H9 (cell line): ENCODE measurements at places on chromosomes 7 and 10. TPM values are rescaled to one million over a fixed set of nuclear protein-coding genes. Genes with fewer than 3 reads are reported as not detected.
A peak's percentile ranks its signal among the peaks of the same experiment; 100 is the strongest.

DNA sequence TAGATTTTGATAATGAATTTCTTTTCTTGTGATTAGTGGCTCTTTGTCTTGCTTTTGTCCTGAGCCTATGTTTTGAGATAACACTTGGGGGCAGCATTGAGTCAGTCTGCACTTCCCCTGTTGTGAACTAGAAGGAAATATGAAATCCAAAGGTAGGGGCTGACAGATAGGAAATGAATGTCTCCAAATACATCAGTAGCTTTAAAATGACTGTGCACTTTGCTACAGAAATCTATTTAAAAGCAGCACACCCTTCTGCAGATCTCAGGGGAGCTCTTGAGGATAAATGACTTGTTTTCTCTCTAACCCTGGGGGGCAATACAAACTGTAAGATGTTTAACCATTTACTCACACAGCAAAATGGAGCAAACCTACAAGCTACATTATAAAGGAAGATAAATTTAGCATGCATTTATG is 176.0 kb upstream of the MYO3A start:
- DNase-seq, result peak; percentile 42
- H3K36me3 ChIP-seq, result no peaks in the 10 kb centered on the region; the same call in none of the 2 replicates
- no peaks in the 10 kb centered on the region for H3K27me3 ChIP-seq
- H3K4me1 ChIP-seq, result no peaks in the 10 kb centered on the region
- no peak overlapping the region for H3K27ac ChIP-seq
- no peak overlapping the region for H3K4me3 ChIP-seq

GRCh38 chr7:13724191-13724976 is 265.1 kb downstream of the ETV1 start:
- H3K4me1 ChIP-seq, result no peaks in the 10 kb centered on the region
- H3K36me3 ChIP-seq, result peaks cover 6% of the 10 kb centered on the region; the same call in 2 of the 3 replicates
- no peaks in the 10 kb centered on the region for H3K27me3 ChIP-seq
- H3K4me3 ChIP-seq, result no peak overlapping the region
- DNase-seq, result no peak
- no peak overlapping the region for H3K27ac ChIP-seq

GRCh38 chr10:7886056-7886455 is 67.8 kb downstream of the TAF3 start:
- DNase-seq, result no peak
- H3K4me3 ChIP-seq, result no peak overlapping the region
- H3K27ac ChIP-seq, result no peak overlapping the region
- no peaks in the 10 kb centered on the region for H3K27me3 ChIP-seq

Gene DLX6
- total RNA-seq, result 0.24 TPM in 1 of 2 replicates, not detected in the other

GRCh38 chr7:78770422-78771410 is 682.8 kb downstream of the MAGI2 start:
- DNase-seq, result peak; percentile 73
- H3K36me3 ChIP-seq, result no peaks in the 10 kb centered on the region
- H3K27me3 ChIP-seq, result no peaks in the 10 kb centered on the region
- H3K4me1 ChIP-seq, result 0 out of 2 replicates have a peak, but pooled peaks cover 2% of the 10 kb centered on the region
- peak overlapping the region; percentile 33 for H3K27ac ChIP-seq

Gene EPO
- 0.33 and 0.44 TPM in 2 replicates for total RNA-seq

GRCh38 chr7:65441010-65441409 is 67.4 kb downstream of the ZNF92 start:
- 0 out of 2 replicates have a peak, but pooled peaks cover 9% of the 10 kb centered on the region for H3K36me3 ChIP-seq
- no peak for DNase-seq
- H3K27me3 ChIP-seq, result no peaks in the 10 kb centered on the region
- H3K4me3 ChIP-seq, result no peak overlapping the region
- no peaks in the 10 kb centered on the region for H3K4me1 ChIP-seq

Gene PPP1R3C
- total RNA-seq, result 1.1 and 1.2 TPM in 2 replicates

GRCh38 chr10:77156406-77156879 is 481.2 kb downstream of the KCNMA1 start:
- no peak overlapping the region for H3K4me3 ChIP-seq
- H3K27ac ChIP-seq, result no peak overlapping the region
- no peak for DNase-seq
- H3K27me3 ChIP-seq, result no peaks in the 10 kb centered on the region

Gene HIF1AN
- total RNA-seq, result 53.8 and 58.7 TPM in 2 replicates

Gene YWHAG
- 241 and 243 TPM in 2 replicates for total RNA-seq

DNA sequence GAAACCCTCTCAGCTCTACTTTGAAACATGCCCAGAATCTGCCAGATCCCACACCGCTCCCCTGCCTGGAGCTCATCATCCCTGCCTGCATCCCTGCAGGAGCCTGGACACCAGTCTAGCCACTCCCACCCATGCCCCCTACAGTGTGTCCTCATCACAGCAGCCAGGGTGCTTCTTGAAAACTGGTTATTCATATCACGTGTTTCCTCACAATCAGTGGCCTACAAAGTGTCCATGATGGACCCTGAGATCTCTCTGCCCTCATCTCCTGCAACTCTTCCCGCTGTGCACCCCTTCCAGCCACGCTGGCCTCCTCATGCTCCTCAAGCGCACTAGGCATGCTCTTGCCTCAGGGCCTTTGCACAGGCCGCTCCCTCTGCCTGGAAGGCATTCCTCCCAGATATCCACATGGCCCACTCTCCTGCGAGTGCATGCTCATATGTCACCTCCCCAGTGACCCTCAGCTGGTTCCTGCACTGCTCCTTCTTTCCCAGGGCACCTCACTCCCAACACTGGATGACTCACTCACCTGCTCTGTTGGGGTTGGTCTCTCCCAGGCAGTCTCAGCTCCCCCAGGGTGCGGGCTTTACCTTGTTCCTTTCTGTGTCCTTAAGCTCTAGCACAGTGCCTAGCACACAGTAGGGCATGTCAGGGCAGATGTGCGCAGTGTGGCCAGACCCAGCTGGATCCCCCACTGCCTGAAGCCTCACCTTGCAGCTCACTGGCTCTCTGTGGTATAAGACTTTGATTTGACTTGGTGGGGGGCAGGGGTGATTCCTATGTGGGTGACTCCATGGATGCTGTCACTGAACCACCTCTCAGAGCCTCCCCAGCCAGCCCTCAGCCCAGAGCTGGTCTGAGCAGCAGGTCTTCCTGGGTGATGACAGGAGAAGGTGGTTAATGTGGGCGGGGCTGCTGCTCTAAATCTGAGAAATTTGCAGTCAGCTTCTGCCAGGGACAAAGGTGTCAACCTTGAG is 37.3 kb downstream of the CDH23 start:
- H3K27ac ChIP-seq, result no peak overlapping the region
- H3K36me3 ChIP-seq, result no peaks in the 10 kb centered on the region
- H3K4me3 ChIP-seq, result no peak overlapping the region
- DNase-seq, result peak; percentile 22
- H3K27me3 ChIP-seq, result no peaks in the 10 kb centered on the region

Gene CYP2E1
- 0.13 and 0.31 TPM in 2 replicates for total RNA-seq

Gene NRG3
- 0.97 and 1.6 TPM in 2 replicates for total RNA-seq

Gene ADD3
- total RNA-seq, result 59.9 and 66.4 TPM in 2 replicates

- H3K4me3 ChIP-seq, result no peak overlapping the region
- H3K4me1 ChIP-seq, result no peaks in the 10 kb centered on the region
- H3K27ac ChIP-seq, result no peak overlapping the region
- no peaks in the 10 kb centered on the region for H3K27me3 ChIP-seq
- DNase-seq, result no peak
- no peaks in the 10 kb centered on the region for H3K36me3 ChIP-seq
Observed at GRCh38 chr10:88289342-88289741, 293.8 kb downstream of the RNLS start.

- no peaks in the 10 kb centered on the region for H3K27me3 ChIP-seq
- no peak for DNase-seq
- no peaks in the 10 kb centered on the region for H3K36me3 ChIP-seq
- H3K27ac ChIP-seq, result no peak overlapping the region
- no peaks in the 10 kb centered on the region for H3K4me1 ChIP-seq
Observed at GRCh38 chr10:24898501-24898900, 53.9 kb downstream of the PRTFDC1 start.

Gene ZCCHC24
- 3.5 and 3.8 TPM in 2 replicates for total RNA-seq

Gene MET
- 5.0 and 5.5 TPM in 2 replicates for total RNA-seq

Gene CPA2
- total RNA-seq, result 0.29 TPM in 1 of 2 replicates, not detected in the other

- peaks cover 3% of the 10 kb centered on the region; the same call in 1 of the 2 replicates for H3K4me1 ChIP-seq
- H3K27me3 ChIP-seq, result no peaks in the 10 kb centered on the region
- no peak for DNase-seq
- H3K27ac ChIP-seq, result no peak overlapping the region
- H3K36me3 ChIP-seq, result peaks cover 27% of the 10 kb centered on the region
- no peak overlapping the region for H3K4me3 ChIP-seq
Observed at GRCh38 chr7:2781636-2782035, 62.5 kb downstream of the GNA12 start.

- H3K4me3 ChIP-seq, result no peak overlapping the region
- H3K4me1 ChIP-seq, result no peaks in the 10 kb centered on the region
- H3K27me3 ChIP-seq, result no peaks in the 10 kb centered on the region
Observed at GRCh38 chr7:111513566-111513965, 48.7 kb downstream of the IMMP2L start.

DNA sequence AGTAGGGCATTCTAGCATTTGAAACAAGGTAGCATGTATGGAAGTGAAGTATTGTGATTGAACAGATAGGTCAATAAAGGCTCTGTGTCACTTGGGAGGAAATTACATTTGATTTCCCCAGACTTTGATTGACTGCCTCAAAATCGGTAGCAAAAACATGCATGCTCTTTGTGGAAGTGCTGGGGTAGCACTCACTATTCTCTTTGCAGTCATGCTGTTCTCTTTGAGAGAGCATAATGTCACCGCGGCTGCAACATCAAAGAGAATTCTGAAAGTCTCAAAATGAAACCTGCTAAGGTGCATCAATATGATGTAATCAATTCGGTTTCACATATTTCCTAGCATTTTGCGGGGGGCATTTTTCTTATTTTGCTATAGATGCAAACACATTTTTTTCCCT is 64.2 kb downstream of the ARMC3 start:
- H3K36me3 ChIP-seq, result no peaks in the 10 kb centered on the region
- no peaks in the 10 kb centered on the region for H3K4me1 ChIP-seq
- H3K4me3 ChIP-seq, result no peak overlapping the region
- H3K27me3 ChIP-seq, result no peaks in the 10 kb centered on the region

Gene PTER
- total RNA-seq, result 8.8 and 10.1 TPM in 2 replicates

DNA sequence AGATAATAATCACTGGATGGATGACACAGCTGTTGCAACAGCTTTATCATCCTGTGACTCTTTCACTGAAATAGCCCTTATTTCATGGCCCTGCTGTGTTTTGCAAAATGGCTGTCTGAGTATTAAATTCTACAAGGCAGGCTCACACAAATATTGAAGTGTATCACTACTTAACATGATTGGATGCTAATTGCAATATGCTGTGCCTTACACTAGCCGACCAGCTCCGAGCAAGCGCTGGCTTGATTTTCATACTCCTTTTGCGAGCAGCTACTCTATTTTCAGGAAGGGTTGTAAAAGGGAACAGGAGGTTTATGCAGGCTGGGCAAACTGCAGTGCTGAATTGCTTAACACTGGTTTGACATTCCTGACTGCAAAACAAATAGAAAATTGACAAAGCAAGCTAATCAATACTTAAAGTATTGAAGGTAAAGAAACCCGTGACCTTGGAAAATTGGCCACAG is 121.6 kb downstream of the CACNB2 start:
- H3K4me3 ChIP-seq, result no peak overlapping the region
- DNase-seq, result no peak
- no peaks in the 10 kb centered on the region for H3K27me3 ChIP-seq
- no peaks in the 10 kb centered on the region for H3K36me3 ChIP-seq
- no peak overlapping the region for H3K27ac ChIP-seq

DNA sequence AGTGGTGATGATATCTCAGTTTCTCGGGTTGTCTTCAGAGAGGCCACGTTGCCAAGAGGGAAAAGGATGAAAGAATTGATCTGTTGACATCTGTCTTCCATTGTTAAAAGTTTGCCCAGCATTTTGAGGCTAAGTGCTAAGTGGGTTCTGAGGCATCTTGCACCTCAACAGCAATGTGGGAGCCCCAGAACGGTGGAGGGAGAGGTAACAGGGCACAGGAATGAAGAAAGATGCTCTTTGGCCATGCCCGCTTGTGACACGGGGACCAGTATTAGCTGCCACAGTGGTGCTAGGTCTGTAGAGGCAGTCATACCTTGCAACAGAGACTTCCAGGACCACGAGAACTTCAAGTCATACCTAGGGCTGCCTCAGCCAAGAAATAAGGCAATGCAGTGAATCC is 106.6 kb upstream of the NUPR2 start:
- 0 out of 2 replicates have a peak, but pooled peaks cover 10% of the 10 kb centered on the region for H3K36me3 ChIP-seq
- no peak overlapping the region for H3K4me3 ChIP-seq
- H3K4me1 ChIP-seq, result no peaks in the 10 kb centered on the region

DNA sequence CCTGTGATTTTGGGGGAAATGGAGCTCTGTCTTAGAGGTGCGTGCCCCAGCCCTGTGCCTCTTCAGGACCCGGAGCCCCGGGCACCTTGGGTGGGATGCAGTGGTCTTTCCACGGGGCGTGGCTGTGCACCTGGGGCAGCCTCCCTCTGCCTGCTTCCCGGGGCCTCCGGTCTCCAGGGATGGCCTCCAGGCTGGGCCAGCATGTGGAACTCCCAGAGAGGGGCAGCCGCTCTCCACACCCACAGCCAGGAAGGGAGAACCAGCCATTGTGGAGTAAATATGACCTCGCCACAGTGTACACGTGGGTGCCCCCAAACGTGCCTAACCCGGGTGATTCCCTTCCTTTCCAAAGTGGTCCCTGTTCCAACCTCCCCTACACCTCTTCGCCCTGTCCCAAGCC is 52.6 kb downstream of the JAKMIP3 start:
- no peaks in the 10 kb centered on the region for H3K4me1 ChIP-seq
- DNase-seq, result no peak
- no peaks in the 10 kb centered on the region for H3K27me3 ChIP-seq
- H3K4me3 ChIP-seq, result no peak overlapping the region

- H3K4me3 ChIP-seq, result no peak overlapping the region
- no peak overlapping the region for H3K27ac ChIP-seq
- no peaks in the 10 kb centered on the region for H3K27me3 ChIP-seq
- H3K4me1 ChIP-seq, result no peaks in the 10 kb centered on the region
Observed at GRCh38 chr7:151888079-151889067, 11.5 kb upstream of the PRKAG2 start.

- no peaks in the 10 kb centered on the region; the same call in 1 of the 2 replicates for H3K4me1 ChIP-seq
- H3K27ac ChIP-seq, result no peak overlapping the region
- no peaks in the 10 kb centered on the region for H3K27me3 ChIP-seq
- no peaks in the 10 kb centered on the region for H3K36me3 ChIP-seq
- no peak overlapping the region for H3K4me3 ChIP-seq
Observed at GRCh38 chr7:42720991-42721796, 190.7 kb downstream of the C7orf25 start.

- H3K4me3 ChIP-seq, result no peak overlapping the region; the same call in 2 of the 3 replicates
- H3K27ac ChIP-seq, result no peak overlapping the region
- H3K36me3 ChIP-seq, result peaks cover 63% of the 10 kb centered on the region
- DNase-seq, result no peak
- no peaks in the 10 kb centered on the region; the same call in 1 of the 2 replicates for H3K4me1 ChIP-seq
Observed at GRCh38 chr7:100152404-100152803, 3.7 kb downstream of the LAMTOR4 start.

DNA sequence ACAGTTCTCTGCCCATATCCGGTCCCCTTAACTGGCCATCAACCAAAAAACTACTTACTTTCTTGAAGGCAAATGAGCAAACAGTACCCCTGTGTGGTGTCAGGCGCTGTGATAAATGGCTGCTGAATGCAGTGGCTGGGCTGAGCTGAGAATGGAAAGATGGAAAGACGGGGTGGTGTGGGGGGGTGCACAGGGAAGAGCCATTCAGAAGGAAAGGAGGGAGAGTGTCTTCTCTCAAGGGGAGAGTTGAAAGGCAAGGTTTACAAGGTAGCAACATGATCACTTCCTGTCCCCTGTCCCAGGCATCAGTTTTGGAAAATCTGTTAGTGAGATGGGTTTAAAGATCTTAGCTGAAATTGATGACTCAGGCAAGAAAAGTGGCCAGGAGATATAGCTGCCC is 22.5 kb downstream of the EMX2 start:
- H3K27me3 ChIP-seq, result no peaks in the 10 kb centered on the region; the same call in 1 of the 2 replicates
- no peak for DNase-seq
- H3K4me3 ChIP-seq, result no peak overlapping the region
- H3K36me3 ChIP-seq, result no peaks in the 10 kb centered on the region
- no peaks in the 10 kb centered on the region for H3K4me1 ChIP-seq
- no peak overlapping the region for H3K27ac ChIP-seq

Gene ATP6V0A4
- total RNA-seq, result 0.79 and 0.90 TPM in 2 replicates

Gene AKR1C4
- total RNA-seq, result not detected in 2 replicates

Gene GNG11
- total RNA-seq, result 0.64 and 0.68 TPM in 2 replicates

Gene MKX
- total RNA-seq, result 0.31 and 0.46 TPM in 2 replicates
